Cardiac ventricle fibroblast (primary cell): ENCODE measurements at places on chromosomes 4 and X. TPM values are rescaled to one million over a fixed set of nuclear protein-coding genes. Genes with fewer than 3 reads are reported as not detected.

The MAP7D3 gene
- 15.4 and 15.9 TPM in 2 replicates for total RNA-seq

The RS1 gene
- total RNA-seq = not detected in 2 replicates

The CD38 gene
- 0.12 and 0.15 TPM in 2 replicates for total RNA-seq

The FAM184B gene
- total RNA-seq = not detected in 2 replicates

The PAGE2B gene
- not detected in 2 replicates for total RNA-seq

The DGKK gene
- total RNA-seq = not detected in 2 replicates

The CXCL1 gene
- total RNA-seq = 54.5 and 69.2 TPM in 2 replicates

The ADH1B gene
- total RNA-seq = 632 and 682 TPM in 2 replicates

The BBS7 gene
- total RNA-seq = 8.8 and 12.4 TPM in 2 replicates

The PDHA2 gene
- total RNA-seq = not detected in 2 replicates

The USP17L29 gene
- total RNA-seq = not detected in 2 replicates

The PIR gene
- 31.3 and 47.2 TPM in 2 replicates for total RNA-seq

The CC2D2A gene
- 18.6 and 34.0 TPM in 2 replicates for total RNA-seq

The FAM149A gene
- 8.2 and 9.7 TPM in 2 replicates for total RNA-seq

The SRPX gene
- total RNA-seq = 2,993 and 3,060 TPM in 2 replicates

The NALF2 gene
- not detected in 2 replicates for total RNA-seq

The NDNF gene
- total RNA-seq = 0.12 and 0.20 TPM in 2 replicates

The ATP2B3 gene
- total RNA-seq = not detected in 2 replicates

The FREM3 gene
- total RNA-seq = not detected in 2 replicates

The NOP14 gene
- 23.8 and 25.5 TPM in 2 replicates for total RNA-seq

The CDKL2 gene
- not detected in 2 replicates for total RNA-seq

The RNF150 gene
- 0.25 and 0.54 TPM in 2 replicates for total RNA-seq

The PLK4 gene
- 1.5 and 6.4 TPM in 2 replicates for total RNA-seq

The UGT2B17 gene
- total RNA-seq = not detected in 2 replicates

The NEIL3 gene
- total RNA-seq = 0.39 and 0.87 TPM in 2 replicates

The SASH3 gene
- not detected in 2 replicates for total RNA-seq

The FAM9B gene
- not detected in 2 replicates for total RNA-seq

The STK32B gene
- 1.7 and 2.3 TPM in 2 replicates for total RNA-seq

The IL1RAPL2 gene
- 0.12 TPM in 1 of 2 replicates, not detected in the other for total RNA-seq

The SSX3 gene
- total RNA-seq = not detected in 2 replicates

The ARAP2 gene
- 1.1 and 3.2 TPM in 2 replicates for total RNA-seq

The HSFX4 gene
- total RNA-seq = not detected in 2 replicates

The IGSF1 gene
- 0.05 TPM in 1 of 2 replicates, not detected in the other for total RNA-seq

The ALB gene
- not detected in 2 replicates for total RNA-seq

The SLC10A4 gene
- not detected in 2 replicates for total RNA-seq

The TKTL2 gene
- not detected in 2 replicates for total RNA-seq

The UGT2A1 gene
- total RNA-seq = not detected in 2 replicates

The MTNR1A gene
- not detected in 2 replicates for total RNA-seq

The MTMR1 gene
- total RNA-seq = 7.2 and 12.0 TPM in 2 replicates

The FRMD7 gene
- 0.06 TPM in 1 of 2 replicates, not detected in the other for total RNA-seq

The CXCL6 gene
- total RNA-seq = 68.1 and 87.1 TPM in 2 replicates

The PARM1 gene
- 1.8 and 2.0 TPM in 2 replicates for total RNA-seq

The KLHL13 gene
- 0.88 and 2.2 TPM in 2 replicates for total RNA-seq

The PCDH11X gene
- not detected in 2 replicates for total RNA-seq

The DNASE1L1 gene
- 26.5 and 27.6 TPM in 2 replicates for total RNA-seq

The HUWE1 gene
- 80.1 and 82.4 TPM in 2 replicates for total RNA-seq

The P2RY4 gene
- total RNA-seq = not detected in 2 replicates

The TMPRSS11D gene
- not detected in 2 replicates for total RNA-seq

The MAGEE2 gene
- total RNA-seq = not detected in 2 replicates

The GASK1B gene
- 130 and 141 TPM in 2 replicates for total RNA-seq
